Fibroblast of pulmonary artery (primary cell): ENCODE measurements at places on chromosomes 1 and 21.

GRCh38 chr1:233006108-233006507 is 55.7 kb downstream of the NTPCR start:
- no peak for DNase-seq

- DNase-seq = peak; percentile 17
Measured at GRCh38 chr1:11147197-11147770, 41.9 kb upstream of the ANGPTL7 start.

- no peak for DNase-seq
Measured at GRCh38 chr1:36096500-36097432, 8.1 kb downstream of the ADPRS start.

DNA sequence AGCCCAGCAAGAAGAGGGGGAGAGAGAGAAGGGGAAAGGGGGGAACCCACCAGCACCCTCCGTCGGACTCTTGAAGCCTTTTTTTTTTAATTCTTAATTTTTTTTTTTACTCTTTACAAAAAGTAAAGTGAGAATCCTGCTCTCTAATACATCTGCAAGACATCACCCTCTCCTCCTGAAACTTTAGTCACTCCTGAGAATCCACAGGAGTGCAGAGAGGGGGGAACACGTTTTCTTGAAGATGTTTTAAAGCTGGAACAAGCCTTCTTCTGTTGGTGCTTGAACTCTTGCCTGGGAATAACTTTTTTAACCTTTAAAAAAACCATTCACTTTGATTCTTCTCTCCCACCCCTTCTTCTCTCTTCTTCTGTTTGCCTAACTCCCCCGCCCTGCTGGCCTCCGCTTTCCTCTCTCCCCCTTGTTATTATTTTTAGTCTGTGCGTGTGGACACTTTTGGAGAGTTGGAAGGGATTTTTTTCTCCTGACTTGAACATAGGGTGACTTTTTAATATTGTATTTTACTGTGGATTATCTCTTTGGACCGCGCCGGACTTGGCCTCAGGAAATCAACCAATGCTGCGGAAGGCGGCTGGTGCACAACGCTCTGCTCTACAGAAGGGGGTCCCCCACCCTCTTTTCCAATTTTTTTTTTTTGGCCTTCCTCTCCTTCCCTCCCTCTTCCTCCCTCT is 383 bp upstream of the PRRX1 start:
- DNase-seq = peak; percentile 56

- no peak for DNase-seq
Measured at GRCh38 chr1:10714337-10715114, 81.9 kb downstream of the CASZ1 start.

DNA sequence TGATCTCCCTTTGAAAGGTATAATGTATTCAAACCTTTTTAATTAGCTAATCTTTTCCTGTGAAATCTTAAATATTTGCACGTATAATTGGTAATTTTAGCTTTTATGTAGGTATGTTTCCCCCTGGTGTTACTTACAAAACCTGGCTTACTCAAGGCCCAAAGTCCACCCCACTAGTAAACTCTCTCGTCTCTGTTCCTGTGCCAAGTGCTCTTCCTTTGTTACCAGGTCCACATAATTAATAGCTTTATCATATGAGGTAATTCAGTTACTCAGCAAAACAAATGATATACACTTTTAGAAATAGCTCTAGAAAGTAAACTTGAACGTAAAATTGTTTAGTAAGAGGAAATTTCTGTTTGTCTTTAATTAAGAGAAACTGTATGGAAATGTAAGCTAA is 36.7 kb downstream of the NFIA start:
- no peak for DNase-seq

- no peak for DNase-seq
Measured at GRCh38 chr1:8584316-8584715, 233.1 kb downstream of the RERE start.

DNA sequence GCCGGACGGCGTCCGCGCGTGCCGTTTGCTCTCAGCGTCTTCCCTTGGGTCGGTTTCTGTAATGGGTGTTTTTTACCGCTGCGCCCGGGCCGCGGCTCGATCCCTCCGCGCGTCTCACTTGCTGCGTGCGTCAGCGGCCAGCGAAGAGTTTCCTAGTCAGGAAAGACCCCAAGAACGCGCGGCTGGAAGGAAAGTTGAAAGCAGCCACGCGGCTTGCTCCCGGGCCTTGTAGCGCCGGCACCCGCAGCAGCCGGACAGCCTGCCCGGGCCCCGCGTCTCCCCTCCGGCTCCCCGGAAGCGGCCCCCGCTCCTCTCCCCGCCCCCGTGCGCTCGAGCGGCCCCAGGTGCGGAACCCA is 159.8 kb downstream of the RUNX1 start:
- DNase-seq = peak; percentile 80

- DNase-seq = no peak
Measured at GRCh38 chr1:215501496-215501895, 65.6 kb upstream of the KCTD3 start.

GRCh38 chr21:37226041-37226920 is 40.9 kb downstream of the VPS26C start:
- DNase-seq = no peak

DNA sequence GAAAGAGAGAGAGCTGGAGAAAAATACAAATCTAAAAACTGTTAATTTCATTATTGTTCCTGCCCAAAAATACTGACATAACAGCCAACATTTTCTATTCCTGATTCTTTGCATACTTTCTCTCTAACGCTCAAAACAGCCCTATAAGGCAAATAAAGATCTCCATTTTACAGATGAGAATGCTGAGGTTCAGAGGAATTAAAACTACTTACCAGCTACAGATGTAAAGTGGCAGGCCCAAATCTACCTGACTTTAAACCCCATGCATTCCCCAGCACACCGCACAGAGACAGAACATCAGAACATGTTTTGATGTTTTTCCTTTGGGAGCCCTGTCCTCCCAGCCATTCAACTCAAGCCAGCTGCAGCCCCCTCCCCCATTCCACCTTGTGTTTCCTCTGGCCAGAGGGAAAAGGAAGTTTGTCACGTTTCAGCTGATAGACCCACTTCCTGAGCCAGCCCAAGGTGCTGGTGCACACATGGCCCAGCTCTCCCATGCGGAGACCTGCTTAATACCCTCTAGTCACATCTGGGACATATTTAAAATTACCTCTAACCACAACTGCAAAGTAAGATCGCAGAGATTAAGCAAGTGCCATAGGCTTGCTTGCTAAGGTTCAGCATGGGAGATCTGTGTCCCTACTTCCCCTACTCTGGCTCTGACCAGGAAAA is 133.1 kb upstream of the NFIA start:
- no peak for DNase-seq

- DNase-seq = no peak
Measured at GRCh38 chr1:179144626-179145025, 62.8 kb downstream of the TOR3A start.

- DNase-seq = no peak
Measured at GRCh38 chr1:28792644-28793121, 19.3 kb upstream of the OPRD1 start.

- DNase-seq = peak; percentile 10
Measured at GRCh38 chr1:118247593-118247992, 62.6 kb upstream of the SPAG17 start.

- DNase-seq = peak; percentile 87
Measured at GRCh38 chr1:203673550-203674411, 47.1 kb downstream of the ATP2B4 start.

- DNase-seq = no peak
Measured at GRCh38 chr1:162376691-162377090, at the start of gene SPATA46. Gene SPATA46 (minus strand): TSS chr1:162376854. CDS start chr1:162376790, 64 bp downstream.

DNA sequence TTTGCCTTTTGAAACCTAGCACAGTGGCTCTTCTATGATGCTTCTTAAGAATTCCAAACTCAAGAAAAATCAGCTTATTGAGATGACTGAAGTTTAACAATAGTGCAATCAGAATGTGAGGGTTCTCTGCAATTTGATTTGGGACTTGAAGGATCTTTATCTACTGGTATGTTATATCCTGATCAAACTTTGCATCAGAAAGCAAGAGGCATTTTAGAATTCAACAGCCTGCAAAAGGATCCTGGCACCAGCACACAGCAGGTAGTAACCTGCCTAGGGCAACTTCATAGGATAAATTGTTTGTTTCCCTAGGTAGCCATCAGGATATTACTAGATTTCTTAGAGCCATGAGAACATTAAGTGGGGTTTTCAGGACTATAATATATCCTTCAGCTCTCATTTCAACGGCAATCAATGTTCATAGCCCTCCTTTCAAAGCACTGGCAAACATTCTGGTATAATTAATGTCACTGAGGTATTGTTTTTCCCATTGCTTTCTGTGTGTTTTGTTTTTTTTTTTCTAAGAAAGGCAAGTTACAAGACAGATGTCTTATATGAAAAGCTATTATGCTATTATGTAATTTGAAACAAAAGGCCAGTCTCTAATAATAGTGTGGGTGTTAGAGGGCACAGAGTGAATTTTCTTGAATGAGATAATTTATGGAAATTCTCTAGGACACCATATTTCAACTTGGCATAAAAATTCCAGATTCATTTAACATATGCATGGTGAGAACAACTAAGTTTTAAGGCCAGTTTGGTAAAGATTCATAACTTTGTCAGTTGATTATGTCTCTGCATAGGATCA is 34.5 kb downstream of the NTNG1 start:
- no peak for DNase-seq

- peak; percentile 6 for DNase-seq
Measured at GRCh38 chr1:83546874-83547273, 452.1 kb downstream of the TTLL7 start.

- no peak for DNase-seq
Measured at GRCh38 chr1:47186267-47187185, 3.3 kb downstream of the PDZK1IP1 start.

GRCh38 chr1:47231301-47232186 is 481 bp downstream of the TAL1 start:
- DNase-seq = peak; percentile 57

GRCh38 chr1:14255711-14256110 is 342.8 kb upstream of the KAZN start:
- DNase-seq = no peak

DNA sequence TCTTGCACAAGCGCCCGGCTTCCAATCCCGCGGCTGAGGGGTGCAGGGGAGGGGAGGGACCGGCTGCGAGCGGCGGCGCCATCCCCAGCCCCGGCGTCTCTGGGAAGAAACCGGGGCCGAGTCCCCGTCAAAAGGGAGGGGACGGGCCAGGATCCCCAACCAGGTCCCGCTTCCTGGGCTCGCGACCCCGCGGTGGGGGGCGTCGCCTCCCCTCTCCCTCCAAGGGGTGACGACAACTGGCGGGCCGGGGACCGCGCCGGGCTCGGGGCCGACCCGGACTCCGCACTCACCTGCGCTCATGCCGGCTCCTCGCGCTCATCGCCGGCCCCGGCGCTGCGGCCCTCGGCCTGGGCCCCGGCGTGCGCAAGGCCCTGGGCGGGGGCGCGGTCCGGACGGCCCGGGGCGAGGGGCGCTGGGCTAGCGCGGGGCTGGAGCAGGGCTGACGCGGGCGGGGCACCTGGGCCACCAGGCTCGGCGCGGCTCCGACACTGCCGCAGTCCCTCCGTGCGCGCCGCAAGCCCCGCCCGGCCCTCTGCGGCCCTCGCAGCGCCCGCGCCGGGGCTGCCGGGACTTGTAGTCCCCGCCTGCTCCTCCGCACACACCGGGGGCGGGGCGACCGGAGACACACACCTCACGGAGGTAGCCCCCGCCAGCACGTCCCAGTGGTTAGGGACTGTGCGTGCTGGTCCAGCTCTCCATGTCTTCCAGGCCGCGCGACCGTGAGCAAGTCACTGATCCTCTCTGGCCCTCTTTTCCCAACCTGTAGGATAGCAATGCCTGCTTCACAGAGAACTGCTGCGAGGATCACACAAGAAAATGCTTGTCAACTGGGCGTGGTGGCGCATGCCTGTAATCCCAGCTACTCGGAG is at the start of gene ATP13A2:
Gene ATP13A2, minus strand, starts transcription at position 490 of the 869 bp plus-strand sequence. Its CDS starts 190 bp downstream, at position 300.
- peak; percentile 62 for DNase-seq
